ENCODE measurements at places on chromosomes 4 and X.

DNA sequence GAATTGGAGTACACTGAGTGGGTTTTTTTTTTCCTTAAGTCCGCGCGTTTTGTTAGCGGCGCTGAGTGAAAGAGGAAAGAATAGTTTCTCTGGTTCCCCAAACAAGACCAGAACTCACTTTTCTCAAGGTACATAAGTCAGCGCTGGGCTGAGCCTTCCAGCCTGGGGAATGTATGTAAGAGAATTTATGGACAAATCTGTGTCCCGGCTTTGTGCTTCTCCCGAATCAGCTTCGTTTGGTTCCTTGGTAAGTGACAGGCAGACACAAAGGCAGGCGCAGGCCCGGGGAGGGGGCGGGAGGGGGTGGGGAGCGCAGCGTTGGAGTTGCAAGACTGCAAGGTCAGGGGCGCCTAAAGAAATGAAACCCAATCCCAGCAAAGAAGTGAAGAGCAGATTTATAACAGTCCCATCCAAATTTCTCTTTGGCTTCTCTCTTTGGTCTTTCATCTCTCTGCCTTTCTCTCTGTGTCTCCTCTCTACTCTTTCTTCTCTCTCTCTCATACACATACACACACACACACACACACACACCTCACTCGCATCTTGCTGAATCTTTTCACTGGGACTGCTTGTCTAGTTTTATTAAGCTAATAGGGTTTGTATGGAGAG, 981 bp downstream of the TET2 start:
- peak; percentile 61 for DNase-seq

- DNase-seq: no peak
Observed at GRCh38 chrX:10288373-10288975, 131.7 kb downstream of the CLCN4 start.

- peak; percentile 97 for DNase-seq
Observed at GRCh38 chr4:133565379-133565778, 416.3 kb downstream of the PCDH10 start.

- no peak for DNase-seq
Observed at GRCh38 chrX:134369576-134369975, 90.4 kb upstream of the HPRT1 start.

DNA sequence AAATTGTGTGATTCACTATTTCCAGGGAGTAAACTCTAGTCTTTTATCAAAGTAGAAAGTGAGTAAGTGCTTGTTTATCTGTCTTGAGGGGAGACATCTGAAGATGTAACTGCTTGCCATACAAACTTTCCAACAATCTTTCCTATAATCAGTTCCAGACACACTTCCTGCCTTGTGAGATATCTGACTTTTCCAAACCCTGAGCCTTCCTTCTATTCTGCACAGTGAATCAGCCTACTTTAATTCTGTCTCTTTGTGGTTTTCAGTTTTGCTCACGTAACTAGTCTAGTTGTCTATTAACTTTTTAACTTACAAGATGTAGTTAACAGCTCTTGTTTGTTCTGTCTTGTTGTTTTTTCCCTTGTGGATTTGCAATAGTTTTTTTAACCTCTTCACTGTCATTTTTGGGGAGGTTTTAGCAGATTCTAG, 947.8 kb downstream of the C4orf33 start:
- DNase-seq: no peak

DNA sequence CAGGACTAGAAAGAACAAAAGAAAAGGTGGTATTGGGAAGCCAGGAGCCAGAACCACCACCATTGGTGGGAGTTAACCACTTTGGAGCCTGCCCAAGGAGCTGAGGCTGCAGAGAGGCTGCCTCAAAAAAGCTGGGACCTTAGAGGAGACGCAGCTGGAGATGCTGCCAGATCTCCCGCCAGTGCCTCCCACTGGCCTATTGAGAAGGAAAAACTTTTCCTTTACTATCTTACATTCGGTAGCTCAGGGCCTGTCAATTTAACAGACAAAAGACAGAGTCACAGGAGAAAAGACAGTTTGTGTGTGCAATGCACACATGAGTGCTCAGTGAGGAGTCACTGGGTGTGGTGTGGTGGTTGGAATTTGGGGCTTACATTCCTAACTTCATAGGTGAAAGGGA, 52.4 kb upstream of the HPSE start:
- DNase-seq: no peak

GRCh38 chr4:89995006-89995405, 100.4 kb downstream of the MMRN1 start:
- DNase-seq: no peak

DNA sequence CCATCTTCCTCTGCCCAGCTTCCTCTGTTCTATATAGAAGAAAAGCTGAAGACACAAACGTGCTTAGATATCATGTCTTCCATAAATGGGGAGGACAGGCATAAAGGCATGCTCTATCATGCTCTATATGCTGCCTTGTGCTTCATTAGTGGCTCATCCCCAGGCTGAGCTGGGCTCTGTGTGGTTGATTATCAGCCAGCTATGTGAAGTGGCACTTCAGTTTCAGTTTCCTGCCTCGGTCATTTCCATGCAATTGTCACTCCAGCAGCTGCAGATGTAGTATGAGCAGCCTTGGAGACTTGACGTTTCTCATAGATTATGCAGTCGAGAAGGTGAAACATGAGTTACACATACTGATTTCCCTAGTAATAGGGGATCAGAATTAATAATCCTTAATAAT, 106.2 kb downstream of the SYTL5 start:
- peak; percentile 65 for DNase-seq

DNA sequence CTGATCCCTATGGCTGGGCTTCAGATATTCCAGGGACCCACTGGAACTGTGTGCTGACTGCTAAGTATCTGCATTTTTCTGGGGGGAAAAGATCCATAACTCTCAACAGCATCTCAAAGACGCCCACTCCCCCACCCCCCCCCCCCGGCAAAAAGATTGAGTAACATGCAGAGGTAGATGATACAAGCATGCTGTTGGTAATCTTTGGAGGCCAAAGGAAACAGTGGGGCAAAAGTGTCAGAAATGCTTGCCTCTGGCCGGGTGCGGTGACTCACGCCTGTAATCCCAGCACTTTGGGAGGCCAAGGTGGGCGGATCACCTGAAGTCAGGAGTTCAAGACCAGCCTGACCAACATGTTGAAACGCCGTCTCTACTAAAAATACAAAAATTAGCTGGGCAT, 12.2 kb downstream of the XPNPEP2 start:
- DNase-seq: no peak

- no peak for DNase-seq
Observed at GRCh38 chrX:43817444-43817843, 64.8 kb downstream of the MAOB start.

GRCh38 chr4:184232202-184232601, 14.5 kb upstream of the ENPP6 start:
- no peak for DNase-seq

- DNase-seq: no peak
Observed at GRCh38 chr4:74038086-74038424, 434 bp downstream of the CXCL3 start.

DNA sequence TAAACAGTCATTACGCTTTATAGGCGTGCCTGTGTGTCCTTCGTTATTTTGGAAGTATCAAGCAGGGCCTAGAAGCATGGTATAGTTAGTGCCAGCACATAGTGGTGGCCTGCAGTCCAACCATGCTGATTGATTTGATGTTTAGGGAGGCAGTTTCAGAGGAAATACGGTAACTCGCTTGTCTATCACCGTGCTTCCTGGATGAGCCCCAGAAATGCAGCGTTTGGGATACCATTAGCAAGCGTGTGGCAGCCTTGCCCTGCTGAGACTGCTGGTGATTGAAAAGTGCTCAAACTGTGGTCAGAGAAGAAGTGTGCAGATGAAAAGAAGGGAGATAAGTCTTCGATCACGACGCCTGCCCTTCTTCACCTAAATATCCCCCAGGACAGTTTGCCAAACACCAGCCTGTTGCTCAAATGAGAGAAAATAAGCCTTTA, 158.4 kb downstream of the CHIC2 start:
- DNase-seq: no peak

GRCh38 chrX:139844884-139845283, 88.0 kb downstream of the ATP11C start:
- DNase-seq: no peak

GRCh38 chr4:87073199-87074120, 138.6 kb downstream of the AFF1 start:
- peak; percentile 47 for DNase-seq

DNA sequence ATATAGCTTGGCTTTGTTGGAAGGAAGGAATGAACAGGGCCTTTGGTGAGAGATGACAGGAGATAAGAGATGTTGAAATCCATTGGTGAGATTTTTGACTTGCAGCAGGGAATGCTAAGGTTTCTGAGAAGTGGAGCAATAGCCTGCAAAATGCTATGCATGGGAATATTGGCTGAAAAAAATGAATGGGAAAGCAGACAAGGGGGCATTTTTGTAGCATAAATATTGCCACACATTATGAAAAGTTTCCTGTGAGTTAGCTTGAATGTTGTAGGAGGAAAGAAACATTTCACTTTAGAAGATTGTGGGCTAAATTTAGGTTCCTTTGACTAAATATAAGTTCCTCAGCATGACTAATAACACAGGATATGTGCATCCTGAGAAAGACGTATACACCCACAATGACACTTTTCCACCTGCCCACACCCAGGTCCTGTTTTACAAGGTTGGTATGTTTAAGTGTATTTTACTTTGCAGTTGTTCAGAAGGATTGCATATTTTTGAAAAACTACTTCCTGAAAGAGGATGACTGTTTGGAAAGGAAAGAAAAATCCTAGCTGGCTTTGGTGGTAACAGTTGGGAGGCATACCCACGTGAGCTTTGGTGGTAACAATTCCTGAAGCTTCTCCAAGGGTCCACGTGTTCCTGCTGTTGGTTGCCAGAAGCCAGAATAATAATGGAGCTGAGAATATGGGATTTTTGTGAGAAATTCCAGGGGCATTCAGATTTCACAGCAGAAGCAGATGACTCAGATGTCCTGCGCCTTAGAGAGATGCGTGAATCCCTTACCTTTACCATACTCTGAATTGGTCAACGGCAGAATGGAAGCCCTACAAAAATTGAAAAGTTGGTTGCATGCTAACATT, 28.5 kb downstream of the PHEX start:
- no peak for DNase-seq

- DNase-seq: no peak
Observed at GRCh38 chr4:68797618-68798017, 18.2 kb upstream of the UGT2B10 start.

DNA sequence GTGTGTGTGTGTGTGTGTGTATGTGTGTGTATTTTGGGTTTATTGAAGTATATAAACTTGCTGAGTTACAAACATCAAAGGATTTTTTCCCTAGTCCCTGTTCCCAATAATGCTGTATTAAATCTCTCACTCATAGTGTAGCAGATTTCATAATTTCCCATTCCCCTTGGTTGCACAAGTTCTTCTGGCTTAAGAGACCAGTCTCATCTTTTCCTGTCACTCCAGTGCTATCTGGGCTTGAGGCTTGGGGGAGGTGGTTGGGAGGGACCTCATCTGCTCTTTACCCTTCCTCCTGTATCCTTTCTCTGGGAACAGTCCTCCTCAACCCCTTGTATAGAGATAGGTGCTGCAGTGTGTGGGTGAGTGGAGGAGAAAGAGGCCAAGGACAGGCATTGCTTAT, 285.4 kb upstream of the BOD1L1 start:
- DNase-seq: no peak

GRCh38 chr4:89000844-89001360, 56.1 kb downstream of the FAM13A start:
- peak; percentile 90 for DNase-seq

DNA sequence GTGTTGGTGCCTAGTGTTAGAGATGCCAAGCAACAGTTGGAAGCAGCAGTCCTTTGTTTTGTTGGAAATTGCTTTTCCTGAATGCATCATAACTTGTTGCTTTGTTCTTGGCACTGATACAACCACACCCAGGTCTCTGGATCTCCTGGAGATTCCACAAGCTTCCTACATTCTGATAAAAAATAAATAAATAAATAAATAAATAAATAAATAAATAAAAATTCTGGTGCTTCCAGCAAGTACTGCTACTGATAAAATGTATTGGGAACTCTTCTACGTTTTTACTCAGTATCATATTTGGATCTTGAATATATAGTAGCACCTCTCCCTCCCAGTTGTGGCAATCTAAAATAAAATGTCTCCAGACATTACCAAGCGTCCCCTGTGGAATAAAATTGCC, 62.7 kb upstream of the GRID2 start:
- DNase-seq: no peak

All from NCI-H1105 treated with DMSO at 0.1 percent for 48 hours (cell line).